ENCODE measurements at places on chromosomes 4 and X. TPM values are rescaled to one million over a fixed set of nuclear protein-coding genes. Genes with fewer than 3 reads are reported as not detected.

- DNase-seq, result no peak
Measured at GRCh38 chr4:169361756-169362155, 91.0 kb upstream of the SH3RF1 start.

GRCh38 chr4:125125276-125125675 is 189.5 kb upstream of the FAT4 start:
- no peak for DNase-seq

DNA sequence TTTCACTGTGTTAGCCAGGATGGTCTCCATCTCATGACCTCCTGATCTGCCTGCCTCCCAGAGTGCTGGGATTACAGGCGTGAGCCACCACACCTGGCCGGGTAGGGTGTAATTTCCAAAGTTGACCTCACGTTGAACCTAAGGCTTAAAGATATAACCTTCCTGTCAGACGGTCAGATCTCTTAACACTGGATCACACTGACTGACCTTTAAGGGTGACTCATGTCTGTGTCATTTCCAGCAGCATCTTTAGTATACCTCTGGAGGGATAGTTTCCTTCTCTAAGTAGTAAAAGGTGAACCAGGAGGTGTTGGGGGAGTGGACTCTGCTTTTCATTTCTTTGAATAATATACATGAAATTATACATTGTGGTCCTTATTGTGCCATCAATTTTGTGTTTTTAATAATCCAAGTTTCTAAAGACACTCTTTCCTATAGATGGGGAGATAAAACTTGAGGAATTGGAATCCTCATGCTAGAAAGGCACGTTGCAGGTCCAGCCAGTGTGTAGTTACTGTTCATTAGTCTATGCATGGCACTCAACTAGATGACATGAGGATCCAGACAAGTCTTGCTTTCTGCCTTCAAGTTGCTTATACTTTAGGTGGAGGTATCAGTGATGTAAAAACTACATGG is 45.7 kb downstream of the ARHGAP10 start:
- DNase-seq, result no peak

GRCh38 chrX:43566170-43566569 is 89.9 kb upstream of the MAOA start:
- no peak for DNase-seq

DNA sequence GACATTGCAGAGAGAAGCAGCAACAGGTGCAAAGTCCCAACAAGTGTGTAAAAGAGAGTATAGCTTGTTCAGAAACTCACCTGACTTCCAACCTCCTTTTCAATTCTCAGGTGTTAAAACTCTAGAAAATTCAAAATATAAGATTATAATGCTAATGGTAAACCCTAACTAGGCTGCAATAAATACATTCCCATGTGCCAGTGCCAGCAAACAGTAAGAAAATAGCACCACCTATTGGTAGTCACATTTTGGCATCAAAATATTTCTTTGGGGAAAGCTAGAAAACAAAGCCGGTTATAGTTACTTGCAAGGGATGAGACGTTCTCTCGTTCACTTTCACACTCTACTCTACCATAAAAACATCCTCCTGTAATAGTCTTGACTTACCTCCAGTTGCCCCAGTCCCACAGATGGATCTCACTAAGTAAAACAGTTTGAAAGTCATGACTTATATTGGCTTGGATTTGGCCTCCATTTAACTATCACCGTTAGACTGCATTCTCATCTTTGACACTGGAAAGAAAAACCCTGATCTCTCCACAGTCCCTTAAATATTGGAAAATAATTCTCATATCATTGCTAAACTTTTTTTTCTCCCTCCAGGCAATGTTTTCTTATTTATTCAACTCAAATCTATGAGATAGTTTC is 9.6 kb downstream of the BMP3 start:
- DNase-seq, result peak; percentile 74

- DNase-seq, result no peak
Measured at GRCh38 chrX:17944833-17945497, 83.9 kb upstream of the RAI2 start.

The UGT2B11 gene
- polyA plus RNA-seq, result not detected

The GBA3 gene
- polyA plus RNA-seq, result 0.25 TPM

The CRLF2 gene
- 0.14 TPM for polyA plus RNA-seq
